Amniotic stem cell (primary cell): ENCODE measurements at places on chromosomes 12 and 14.

DNA sequence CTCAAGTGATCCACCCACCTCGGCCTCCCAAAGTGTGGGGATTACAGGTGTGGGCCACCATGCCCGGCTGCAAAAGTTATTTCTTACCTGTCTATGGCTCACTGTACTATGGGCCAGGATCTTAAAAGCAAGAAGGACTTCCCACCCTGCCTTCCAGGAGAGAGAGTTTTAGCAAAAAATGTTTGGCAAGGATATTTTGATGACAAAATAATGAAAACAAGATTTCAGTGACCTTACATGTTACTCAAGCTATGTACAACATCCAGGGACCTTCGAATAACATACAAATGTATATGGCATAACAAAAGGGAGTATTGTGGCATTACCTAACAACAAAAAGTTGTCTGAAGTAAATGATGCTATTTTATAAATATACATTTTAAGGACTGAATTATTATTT is 55.1 kb downstream of the ANO6 start:
- no peak for DNase-seq

- DNase-seq, result no peak
These were observed 405.5 kb downstream of the MDGA2 start for GRCh38 chr14:47269756-47270492.

DNA sequence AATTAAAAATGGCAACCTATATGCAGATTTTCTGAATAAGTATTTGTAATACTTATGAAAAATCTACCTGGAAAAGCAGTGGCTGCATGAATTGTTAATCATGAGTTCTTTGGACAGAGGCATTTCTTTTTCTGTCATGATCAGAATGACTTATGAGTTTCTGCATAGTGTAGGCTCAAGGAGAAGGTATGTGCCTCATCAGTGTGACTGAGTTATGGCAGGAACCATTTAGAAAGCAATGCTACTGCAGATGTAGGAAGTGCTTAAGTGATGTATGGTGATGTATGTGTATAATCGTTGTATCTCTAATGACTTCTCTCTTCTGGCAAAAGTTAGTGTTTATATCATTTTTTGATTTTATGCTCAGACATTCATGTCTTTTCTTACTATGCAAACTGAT is 816.4 kb upstream of the FBXO33 start:
- DNase-seq, result no peak

DNA sequence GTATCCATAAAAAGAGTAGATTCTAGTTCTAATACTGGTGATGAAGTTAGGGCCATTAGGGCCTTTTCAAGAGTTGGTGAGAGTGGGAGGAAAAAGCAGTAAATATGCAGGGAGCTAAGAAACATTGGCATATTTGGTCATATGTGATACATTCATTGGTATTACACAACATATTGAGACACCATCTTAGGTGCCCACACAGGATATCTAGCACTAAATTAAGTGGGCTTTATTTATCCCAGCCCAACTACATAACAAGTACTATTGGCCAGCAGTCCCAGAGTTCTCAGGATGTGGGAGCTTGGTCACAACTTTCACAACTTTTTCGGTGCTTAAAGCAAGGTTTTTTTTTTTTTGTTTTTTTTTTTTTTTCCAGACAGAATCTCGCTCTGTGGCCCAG is 2.0 kb upstream of the ING4 start:
- DNase-seq, result no peak

DNA sequence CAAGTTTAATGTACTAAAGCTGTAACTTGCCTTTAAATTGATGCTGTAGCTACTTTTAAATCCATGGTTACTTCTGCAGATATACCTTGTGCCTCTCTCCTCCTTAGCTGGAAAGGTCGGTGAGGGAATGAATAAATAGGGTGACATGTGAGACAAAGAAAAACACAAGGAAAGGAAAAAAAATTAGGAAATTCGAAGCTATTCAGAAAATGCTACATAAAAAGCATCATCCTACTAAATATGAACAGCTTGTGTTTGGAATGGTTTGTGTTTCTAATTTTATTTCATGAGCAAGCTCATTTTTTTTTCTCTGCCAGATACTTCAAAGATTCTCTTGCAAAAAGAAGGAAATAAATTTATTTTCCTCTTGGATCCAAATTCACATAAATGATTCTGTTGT is 186.3 kb upstream of the NUDT4 start:
- DNase-seq, result no peak

- no peak for DNase-seq
These were observed 104.8 kb downstream of the DUSP6 start for GRCh38 chr12:89247541-89247942.

- no peak for DNase-seq
These were observed 106.5 kb downstream of the CEP83 start for GRCh38 chr12:94353130-94353529.

DNA sequence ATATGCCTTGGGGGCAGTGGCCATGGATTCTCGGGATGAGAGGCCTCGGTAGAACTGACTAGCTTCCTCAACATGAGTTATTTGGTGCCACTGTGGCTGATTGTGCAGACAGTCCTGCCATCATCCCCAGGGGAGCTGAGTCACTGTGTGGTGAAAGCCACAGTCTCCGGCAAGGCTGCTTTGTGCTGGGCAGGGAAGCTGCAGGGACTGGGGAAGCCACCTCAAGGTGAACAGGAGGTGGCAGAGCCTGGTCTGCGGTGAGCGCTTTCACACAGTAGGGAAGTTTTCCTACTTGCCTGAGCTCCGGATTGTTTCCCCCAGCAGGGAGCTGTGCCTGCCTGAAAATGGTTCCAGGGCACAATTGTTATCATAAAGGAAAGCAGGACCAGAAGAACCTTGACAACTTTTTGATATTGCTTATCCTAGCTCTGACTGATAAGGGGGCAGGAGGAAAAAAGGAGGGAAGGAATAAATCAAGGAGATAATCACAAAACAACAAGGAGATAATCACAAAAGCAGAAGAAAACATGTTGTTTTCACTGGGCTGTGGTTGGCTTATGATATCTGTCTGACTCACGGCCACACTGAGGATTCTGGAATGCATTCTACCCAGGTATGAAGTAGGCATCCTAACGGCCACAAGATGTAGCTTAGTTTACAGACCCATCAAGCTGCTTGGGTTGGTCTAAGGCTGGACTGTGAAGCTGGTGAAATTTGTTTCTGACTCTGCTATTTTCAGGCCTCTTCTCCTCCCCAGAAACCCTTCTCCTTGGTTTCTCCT is 32.2 kb upstream of the GNG2 start:
- DNase-seq, result no peak

GRCh38 chr14:75559451-75560222 is 18.8 kb upstream of the FLVCR2 start:
- no peak for DNase-seq

DNA sequence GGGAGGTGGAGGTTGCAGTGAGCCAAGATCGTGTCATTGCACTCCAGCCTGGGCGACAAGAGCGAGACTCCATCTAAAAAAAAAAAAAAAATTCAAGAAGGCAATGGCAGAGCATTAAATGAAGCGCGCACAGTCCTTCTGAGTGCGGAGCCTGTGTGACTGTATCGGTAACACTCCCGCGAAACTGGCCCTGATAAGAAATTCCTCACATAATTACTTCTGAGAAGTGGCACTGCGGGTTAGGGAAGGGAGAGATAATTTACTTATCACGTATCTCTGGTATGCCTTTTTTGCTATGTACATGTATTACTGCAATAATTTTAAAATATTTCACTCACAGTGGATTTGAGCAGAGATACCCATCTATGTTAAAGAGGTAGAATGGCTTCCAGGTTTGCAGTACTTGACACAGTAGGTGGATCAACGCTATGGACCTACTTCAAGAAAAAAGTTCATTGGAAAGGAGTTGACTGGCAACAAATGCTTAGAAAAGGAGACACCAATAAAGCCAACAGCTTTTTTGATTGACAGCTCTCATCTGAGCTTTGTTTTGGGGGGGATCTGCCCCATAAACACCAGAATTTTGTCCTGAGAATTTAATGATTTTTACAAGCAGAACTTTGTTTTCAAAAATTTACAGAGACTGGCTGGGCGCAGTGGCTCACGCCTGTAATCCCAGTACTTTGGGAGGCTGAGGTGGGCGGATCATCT is 29.2 kb upstream of the SPTLC2 start:
- DNase-seq, result no peak

DNA sequence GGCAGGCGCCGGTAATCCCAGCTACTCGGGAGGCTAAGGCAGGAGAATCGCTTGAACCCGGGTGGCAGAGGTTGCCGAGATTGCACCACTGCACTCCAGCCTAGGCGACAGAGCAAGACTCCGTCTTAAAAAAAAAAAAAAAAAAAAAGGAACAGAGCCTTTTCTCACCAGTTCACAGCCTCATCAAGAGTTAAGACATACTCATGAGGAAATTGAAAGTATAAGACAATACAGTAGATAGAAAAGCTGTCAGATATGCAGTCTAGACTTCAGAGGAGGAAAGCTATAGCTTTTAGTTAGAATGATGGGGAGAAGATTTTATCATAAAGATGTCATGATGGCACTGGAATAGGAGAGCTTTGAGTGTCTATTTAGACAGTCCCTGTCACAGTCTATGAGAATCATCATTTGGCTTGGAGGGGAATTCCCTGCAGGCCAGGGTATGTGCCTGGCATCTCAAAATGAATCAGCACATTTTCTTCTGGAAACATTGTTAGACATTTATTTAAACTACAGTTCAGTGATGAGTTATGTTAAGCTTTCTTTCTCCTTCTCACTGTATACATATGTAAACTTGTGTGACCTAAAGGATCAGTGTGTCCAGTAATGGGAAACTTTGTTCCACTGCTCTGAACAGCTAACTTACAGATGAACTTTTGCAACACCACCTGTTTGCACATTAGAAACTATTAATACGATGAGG is 2.9 kb upstream of the RAB35 start:
- DNase-seq, result peak; percentile 20

- no peak for DNase-seq
These were observed 4.3 kb downstream of the IRF2BPL start for GRCh38 chr14:77024171-77024691.

- DNase-seq, result no peak
These were observed 30.5 kb downstream of the PPP2R5C start for GRCh38 chr14:101791919-101792572.

GRCh38 chr12:94603434-94604365 is 46.7 kb downstream of the TMCC3 start:
- DNase-seq, result no peak

DNA sequence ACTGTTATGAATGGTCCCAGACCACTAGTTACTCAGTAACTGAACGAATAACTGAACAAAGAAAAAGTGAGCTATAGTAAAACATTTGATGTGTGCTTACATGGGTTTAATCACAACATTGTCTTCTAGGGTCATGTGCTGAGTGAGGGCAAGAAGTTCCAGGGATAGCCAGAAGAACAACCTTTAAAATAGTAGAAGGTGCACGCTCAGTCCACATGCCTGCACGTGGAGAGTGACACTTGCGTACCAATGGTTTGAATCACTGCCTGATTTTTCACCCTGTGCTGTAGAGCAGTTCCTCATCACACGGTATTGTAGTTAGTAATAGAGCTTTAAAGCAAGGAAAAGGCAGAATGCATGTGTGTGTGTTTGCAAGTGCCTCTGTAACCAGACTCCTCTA is 224.2 kb downstream of the EGLN3 start:
- DNase-seq, result no peak

GRCh38 chr14:66288511-66288910 is 197.7 kb upstream of the CCDC196 start:
- no peak for DNase-seq

GRCh38 chr12:97983796-97984195 is 521.2 kb downstream of the RMST start:
- DNase-seq, result no peak

- DNase-seq, result no peak
These were observed 79.3 kb downstream of the IGF1 start for GRCh38 chr12:102401087-102401486.

DNA sequence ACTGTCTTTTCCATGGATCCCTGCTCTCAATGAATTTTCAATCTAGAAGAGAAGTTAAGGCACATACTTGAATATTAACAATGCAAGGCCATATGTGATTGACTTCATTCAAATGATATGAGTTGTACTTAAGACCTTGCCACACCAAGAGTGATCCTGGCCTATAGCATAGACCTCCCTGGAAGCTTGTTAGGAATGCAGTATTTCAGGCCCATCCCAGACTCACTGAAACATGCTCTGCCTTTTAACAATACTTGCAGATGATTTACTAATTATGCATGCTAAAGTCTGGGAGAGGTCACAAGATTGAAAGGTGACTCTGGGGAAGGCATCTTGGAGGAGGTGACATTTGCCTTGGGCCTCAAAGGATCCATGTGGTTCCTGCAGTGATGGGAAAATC is 43.2 kb downstream of the RFX4 start:
- no peak for DNase-seq

DNA sequence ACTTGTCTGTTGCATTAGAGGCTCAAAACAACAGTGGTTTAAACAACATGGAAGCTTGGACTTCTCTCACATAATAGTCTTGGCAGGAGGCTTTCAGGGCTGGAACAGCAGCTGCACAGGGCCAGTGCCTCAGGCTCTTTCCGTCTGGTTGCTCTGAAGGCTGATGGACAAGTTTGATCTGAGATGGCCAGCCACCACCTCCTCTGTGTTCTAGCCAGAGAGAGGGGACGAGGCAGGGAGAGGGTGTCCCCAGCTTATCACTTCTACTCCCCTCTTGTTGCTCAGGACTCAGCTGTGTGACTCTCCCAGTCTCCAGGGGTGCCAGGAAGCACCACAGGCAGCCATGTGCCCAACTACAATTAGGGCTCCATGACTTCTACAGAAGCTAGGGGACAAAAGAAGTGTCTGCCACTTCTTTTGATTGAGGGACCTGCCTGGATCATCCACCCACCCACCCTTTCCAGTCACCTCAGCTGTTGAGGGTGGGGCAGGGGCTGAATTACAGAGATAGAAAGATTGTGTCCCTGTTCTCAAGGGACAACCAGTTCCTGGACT is 46.6 kb downstream of the SMIM41 start:
- no peak for DNase-seq

DNA sequence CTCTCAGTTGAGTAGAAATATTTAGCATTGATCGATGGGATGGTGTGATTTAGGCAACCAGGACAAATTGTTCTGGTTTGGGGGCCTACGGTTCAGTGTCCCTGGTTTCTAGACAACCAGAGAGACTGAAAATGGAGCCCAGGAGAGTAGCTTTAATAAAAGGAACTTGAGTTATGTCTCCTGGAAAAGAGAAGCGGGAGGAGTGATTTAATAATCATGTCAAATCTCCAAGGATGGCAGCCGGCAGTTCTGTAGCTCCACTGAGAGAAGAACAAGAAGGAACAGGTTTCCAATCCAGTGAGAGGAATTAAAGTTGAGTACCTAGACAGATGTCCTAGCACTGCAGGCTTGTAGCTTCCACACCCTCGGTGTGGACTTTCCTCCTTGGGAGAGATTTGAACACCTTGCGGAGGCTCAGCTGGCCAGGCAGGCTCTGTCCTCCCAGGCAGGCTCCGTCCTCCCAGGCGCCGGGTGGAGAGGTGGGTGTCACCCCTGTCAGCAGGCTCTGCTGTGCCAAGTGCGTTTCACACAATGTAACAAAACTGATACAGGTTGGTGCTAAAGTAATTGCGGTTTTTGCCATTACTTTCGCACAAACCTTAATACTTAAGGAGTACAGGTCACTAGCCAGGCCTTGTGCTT is 45.9 kb downstream of the SLC6A12 start:
- DNase-seq, result no peak

DNA sequence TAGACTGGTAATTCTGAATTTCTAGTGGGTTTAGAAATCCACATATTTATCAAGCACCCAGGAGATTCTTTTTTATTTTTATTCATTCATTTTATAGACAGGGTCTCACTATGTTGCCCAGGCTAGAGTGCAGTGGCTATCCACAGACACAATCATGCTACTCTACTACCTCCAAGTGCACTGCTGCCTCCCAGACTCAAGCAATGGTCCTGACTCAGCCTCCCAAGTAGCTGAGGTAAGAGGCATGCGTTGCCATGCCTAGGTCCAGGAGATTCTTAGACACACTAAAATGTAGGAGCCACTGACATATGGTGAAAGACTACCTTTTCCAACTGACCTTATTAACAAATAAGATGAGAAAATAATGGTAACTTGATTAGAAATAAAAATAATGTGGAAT is 38.9 kb downstream of the KIF21A start:
- no peak for DNase-seq
